ENCODE measurements at places on chromosomes 3 and 15.

GRCh38 chr3:184314700-184315542, 515 bp downstream of the EIF4G1 start:
- DNase-seq: peak; percentile 47

GRCh38 chr3:135736740-135737139, 228.8 kb upstream of the PPP2R3A start:
- DNase-seq: no peak

DNA sequence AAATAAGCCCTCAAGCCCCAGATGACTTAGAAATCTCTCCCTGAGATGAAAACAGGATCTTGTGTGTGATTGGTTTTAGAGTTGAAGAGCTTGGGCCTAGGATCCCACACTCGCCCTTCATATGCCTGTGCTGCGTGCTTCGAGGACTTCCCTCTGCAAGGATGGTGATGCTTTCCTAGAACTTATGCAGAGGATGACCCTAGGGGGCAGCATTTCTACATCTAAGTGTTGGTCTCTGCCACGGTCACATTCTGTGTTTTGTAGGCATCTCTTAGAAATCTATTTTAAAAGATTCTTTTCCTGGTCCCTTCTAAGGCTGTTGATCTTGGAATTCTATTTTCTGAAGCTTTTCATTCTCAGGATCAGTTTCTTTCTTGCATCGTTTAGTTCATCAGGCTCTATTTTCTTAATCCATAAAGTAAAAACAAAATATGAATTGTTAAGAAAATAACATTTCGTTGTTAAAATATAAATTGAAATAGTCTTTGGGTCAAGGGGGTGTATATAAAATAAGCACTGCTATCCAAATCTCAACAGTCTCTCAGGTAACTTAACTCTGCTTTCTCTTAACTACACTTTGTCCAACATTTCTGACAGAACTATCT, 45.7 kb downstream of the WDR76 start:
- DNase-seq: peak; percentile 44

- DNase-seq: no peak
Measured at GRCh38 chr15:53458736-53459135, 300.7 kb downstream of the WDR72 start.

DNA sequence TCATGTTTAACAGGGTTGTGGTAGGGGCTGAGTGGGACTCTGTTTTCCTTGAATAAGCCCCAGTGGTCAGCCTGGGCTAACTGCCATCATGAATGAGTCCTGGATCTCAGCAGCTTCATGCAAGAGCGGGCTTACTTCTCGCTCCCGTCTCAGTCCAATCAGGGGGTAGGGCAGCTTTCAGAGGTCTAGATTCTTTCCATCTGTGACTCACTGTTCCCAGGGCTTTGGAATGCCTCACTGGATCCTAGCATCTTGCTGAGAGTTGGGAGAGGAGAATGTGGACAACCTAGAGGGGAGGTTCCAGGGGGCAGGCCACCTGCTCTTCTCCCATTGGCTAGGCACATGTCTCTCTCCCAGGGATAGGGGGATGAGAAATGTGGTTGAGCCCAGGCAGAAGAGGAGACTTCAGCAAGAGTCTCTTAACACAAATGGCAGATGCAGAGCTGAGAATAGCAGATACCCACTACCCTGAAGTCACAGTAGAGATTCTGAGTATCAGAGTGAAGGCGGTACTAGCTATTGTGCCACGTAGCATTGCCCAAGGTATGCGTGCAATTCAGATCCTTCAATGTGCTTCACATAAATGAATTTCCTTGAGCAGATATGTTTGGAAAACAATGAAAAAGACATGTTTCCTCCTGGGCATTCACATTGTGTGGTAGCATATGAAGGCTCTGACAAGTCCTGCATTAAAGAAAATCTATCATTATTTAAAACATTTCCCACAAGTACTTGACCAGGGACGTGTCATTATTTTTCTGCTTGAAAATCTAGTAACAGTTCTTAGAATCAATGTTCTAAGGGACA, 257.7 kb upstream of the PROK2 start:
- no peak for DNase-seq

DNA sequence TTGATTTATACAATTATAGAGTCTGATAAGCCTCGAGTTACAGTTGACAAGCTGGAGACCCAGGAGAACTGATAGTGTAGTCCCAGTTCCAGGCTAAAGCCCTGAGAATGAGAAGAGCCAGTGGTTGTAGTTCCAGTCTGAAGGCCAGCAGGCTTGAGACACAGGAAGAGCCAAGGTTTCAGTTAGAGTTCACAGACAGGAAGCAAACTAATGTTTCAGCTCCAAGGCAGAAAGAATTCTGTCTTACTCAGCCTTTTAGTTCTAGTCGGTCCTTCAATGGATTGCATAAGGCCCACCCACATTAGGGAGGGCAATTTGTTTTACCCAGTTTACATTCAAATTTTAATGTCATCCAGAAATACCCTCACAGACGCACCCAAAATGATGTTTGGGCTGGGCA, 102.7 kb downstream of the CDIN1 start:
- DNase-seq: no peak

DNA sequence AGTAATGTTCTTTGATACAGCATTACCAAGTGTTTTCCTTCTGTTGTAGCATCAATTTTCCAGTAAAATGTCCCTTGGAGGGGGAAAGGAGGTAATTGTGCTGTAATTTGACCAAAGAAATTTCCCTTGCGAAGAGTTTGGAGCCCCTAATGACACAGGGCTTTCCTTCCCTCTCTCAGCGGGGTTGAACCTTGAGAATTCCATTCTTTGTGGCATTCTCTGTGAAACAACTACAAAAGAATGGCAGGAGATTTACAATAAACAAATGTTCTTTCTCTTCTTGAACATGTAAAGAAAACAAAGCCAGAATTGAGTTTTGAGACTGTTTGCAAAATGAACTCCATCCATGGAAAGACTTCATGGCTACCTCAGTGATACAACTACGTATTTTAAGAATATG, 53.4 kb downstream of the SIDT1 start:
- no peak for DNase-seq

DNA sequence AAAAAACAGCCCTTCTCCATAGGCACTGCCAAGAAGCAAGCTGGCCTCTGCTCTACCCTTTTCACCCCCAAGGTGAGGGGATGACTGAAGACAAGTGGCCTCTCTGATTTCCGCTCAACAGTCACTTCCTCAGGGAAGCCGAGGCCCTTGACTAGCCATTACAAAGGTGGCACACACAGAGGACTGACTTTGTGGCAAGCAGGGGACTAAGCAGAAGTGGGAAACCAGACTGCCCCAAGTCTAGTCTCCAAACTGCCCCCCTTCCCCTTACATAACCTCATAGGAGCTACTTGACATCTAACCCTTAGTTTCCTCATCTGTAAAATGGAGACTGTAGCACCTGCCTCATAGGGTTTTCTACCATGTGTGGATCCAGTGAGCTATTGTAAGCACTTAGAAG, 118.9 kb downstream of the FOXP1 start:
- DNase-seq: no peak

GRCh38 chr15:68585574-68586273, 6.9 kb downstream of the CORO2B start:
- no peak for DNase-seq

DNA sequence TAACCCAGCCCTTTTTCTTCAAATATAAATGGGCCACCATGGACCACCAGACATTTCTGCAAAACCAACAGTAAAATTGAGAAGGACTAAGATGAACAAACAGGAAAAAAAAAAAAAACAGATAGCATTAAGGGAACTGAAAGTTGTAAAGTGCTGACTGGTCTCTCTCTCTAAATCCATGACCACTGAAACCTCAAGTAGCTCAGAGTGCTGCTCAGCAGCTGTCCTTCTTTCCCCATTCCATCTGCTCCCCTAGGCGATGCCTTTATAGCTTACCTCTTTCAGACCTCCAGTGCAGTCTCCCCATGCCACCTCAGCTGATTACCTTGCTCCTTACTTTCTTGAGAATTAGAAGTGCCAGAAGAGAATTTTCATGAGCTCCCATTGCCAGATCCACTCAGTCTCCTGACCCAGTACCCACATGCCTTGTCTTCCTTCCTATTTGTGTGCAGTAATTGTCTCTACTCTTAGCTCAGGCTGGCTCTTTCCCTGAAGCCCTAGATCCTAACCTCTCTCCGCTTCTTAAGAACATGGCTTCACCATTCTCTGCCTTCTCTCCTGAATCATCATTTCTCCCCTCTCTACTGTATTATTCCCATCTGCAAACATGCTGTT, 23.9 kb upstream of the XIRP1 start:
- no peak for DNase-seq

GRCh38 chr15:33910741-33911140, 57.6 kb upstream of the CHRM5 start:
- no peak for DNase-seq

- no peak for DNase-seq
Measured at GRCh38 chr15:34248190-34248589, 23.4 kb downstream of the EMC4 start.

- no peak for DNase-seq
Measured at GRCh38 chr3:126461450-126462070, 14.1 kb downstream of the ZXDC start.

DNA sequence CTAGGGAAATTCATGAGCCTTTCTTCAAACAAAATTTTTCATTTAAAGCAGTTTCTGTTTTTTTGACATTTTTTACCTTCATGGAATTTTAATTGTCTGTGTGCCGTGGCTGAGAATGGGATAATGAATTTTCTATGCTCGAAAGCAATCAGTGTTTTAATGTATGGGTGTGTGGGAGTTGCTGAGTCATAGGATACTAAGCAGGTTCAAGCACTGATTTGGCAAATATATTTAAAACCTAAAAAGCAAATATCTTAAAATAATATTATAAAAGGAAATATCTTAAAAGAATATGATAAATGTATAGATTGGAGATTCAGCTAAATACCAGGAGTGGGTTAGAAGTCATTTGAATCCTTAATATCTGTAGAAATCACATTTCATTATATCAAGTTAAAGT, 173.6 kb upstream of the LRRFIP2 start:
- no peak for DNase-seq

DNA sequence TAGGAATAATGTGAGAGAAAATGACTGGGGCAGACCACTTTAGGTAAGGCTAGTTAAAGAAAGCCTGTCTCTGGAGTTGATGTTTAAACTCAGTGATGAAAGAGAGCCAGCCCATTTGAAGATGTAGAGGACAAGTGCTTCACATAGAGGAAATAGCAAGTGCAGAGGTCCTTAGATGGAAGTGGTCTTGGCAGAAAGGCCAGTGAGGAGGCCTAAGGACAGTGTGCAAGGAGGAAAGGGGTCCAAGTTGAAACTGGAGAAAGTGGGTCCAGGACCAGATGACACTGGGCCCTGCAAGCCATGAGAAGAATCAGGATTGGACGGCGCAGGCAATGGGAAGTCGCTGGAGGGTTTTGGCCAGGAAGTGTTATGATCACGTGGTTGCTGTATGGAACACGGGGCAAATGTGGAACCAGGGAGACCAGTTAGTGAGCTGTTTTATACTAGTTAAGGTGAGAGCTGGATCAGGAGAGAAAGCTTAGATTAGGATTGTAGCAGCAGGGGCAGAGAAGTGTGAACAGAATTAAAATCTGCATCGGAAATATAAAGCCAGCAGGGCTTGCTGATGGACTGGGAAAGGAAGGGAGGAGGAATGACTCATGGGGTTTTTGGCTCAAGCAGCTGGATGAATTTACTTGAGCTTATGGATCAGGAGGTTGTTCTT, 48.0 kb upstream of the SCAANT1 start:
- peak; percentile 30 for DNase-seq

DNA sequence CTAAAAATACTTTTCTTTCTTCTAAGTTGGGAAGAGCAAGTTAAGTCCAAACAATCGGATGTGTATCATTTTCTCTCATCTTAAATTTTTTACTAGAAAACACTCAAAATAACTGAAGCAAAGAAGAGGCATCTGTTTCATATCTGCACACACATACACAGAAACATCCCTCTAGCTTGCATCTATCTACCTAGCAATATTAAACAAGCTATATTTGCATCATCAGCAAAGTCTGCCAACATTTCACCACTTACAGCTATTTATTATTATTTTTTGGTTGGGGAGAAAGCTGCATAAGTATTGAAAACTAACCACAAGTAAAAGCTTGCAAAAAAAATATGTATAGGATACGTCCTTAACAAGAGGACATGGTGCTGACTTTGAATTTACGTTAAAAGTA, 1.9 kb downstream of the GOLIM4 start:
- no peak for DNase-seq

DNA sequence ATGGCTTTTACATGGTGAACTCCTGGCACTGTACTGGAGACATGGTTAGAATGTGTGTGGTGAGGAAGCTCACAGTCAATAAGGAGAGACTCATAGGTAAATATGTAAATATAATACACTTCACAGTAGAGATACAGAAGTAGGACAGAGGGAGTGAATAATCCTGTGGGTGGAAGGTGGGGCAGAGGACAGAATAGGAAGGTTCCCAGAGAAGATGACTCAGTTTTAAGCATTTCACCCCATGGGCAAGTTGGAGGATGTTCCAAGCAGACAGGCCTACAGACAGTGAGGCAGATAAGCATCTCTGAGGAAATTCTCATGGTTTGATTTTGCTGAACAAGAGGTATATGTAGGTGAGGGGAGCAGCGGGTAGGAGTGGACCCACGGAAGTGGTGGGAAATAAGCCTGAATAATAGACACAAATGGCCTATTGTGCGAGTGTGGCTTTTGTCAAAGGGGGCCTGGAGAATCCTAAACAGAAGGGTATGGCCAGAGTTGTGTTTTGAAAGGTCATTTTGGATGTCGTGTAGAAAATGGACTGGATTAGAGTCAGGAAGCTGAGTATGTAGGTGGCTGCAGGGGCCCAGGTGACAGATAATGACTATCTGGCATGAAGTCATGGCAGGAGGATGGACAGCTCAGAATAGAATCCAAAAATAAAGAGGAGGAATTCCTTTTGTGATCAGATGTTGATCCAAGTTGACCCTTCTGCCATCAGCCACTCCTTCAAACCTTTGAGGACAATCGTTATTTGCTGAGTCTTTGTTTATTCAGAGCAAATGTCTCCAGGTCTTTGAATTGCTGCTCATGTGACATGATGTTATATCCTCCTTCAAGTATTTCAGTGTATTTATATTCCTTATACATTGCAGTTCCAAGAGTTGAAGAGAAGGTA, 97.3 kb upstream of the THRB start:
- DNase-seq: no peak

GRCh38 chr3:28835751-28836150, 445.1 kb upstream of the RBMS3 start:
- no peak for DNase-seq

DNA sequence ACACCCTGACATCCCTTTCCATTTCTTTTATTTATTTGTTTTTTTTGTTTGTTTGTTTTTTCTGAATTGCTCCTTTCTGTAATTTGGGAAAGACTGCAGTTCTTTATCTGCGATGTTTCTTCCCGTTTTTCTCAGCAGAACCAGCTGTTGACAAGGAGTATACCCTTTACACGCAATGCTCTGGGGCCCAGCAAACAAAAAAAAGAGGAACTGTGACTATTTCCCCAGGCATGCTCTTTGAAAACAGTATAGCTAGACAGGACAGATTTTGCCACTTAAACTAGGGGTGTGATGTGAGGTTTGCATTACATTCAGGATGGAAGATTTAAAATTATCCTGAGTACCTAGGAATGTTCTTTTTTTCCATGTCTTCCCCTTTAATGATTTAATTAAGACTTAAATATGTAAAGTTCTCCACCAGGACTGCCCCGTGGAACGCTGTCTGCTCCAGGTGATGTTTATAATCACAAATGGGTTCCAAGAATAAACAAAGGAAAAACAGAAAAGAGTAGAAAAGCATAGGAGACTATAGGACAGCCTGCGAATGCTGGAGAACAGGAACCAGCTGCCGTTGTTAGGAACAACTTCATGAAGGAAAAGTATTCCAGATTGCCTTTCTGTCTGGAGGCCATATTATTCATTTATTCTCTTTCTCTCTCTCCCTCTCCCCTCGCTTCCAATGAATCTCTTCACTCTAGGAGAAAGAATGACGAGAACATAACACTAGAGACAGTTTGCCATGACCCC, 43.3 kb downstream of the TGFBR2 start:
- DNase-seq: no peak
